ENCODE measurements at places on chromosomes 16 and 17.

- DNase-seq: no peak
Observed at GRCh38 chr17:49968405-49969133, 421 bp upstream of the DLX4 start.

- no peak for DNase-seq
Observed at GRCh38 chr17:4766723-4767122, 5.0 kb upstream of the TM4SF5 start.

- no peak for DNase-seq
Observed at GRCh38 chr17:9959377-9959981, 54.4 kb upstream of the RCVRN start.

DNA sequence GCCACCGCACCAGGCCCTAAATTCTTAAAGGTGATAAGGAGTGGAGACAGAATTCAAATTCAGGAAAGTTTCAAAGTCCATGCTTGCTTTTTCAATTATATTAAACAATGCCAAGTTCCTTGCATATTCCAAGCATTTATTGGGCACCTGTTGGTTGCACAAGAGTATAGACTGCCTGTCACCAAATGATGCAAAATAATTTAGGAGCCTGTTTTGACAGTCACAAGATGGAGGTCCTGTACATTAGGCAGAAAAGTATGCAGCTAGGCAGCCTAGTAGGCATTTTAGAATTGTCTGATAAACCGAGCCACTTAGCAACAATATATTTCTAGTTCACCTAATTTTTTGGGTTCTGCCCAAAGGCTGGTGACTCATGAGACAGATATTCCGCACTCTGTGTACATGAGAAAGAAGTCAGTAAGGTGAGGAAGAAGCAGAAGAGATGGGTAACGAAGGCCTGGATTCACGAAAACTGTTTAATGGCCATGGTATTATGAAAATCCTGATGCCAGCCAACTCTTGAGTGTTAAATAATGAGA, 7.3 kb downstream of the ACACA start:
- no peak for DNase-seq

GRCh38 chr17:62193249-62193648, 128.2 kb upstream of the MED13 start:
- DNase-seq: no peak

GRCh38 chr16:54174201-54174600, 112.4 kb downstream of the IRX3 start:
- no peak for DNase-seq

DNA sequence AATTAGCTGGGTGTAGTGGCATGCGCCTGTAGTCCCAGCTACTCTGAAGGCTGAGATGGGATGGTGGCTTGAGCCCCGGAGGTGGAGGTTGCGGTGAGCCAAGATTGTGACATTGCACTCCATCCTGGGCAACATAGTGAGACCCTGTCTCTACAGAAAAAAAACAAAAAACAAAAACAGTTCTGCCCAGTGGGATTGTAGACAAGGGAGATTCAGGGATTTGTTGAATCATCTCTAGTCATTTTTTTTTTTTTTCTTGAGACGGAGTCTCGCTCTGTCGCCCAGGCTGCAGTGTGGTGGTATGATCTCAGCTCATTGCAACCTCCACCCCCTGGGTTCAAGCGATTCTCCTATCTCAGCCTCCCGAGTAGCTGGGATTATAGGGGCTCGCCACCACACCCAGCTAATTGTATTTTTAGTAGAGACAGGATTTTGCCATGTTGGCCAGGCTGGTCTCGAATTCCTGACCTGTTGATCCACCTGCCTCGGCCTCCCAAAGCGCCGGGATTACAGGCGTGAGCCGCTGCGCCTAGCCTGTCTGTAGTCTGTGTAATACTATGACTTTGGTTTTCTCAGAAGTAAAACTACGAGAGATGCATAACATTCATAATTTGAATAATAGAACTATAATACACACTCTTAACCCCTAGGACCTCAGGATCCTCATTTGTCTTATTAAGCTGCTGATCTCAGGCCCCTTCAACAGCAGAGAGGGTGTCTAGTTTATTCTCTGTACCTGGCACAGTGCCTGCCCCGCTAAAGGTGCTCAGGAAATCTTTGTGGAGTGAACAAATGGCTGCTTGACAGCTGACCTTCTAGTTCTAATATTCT, 1.4 kb downstream of the TEN1 start:
- DNase-seq: no peak

- DNase-seq: no peak
Observed at GRCh38 chr16:70434484-70435260, 4.2 kb downstream of the ST3GAL2 start.

- no peak for DNase-seq
Observed at GRCh38 chr17:72460711-72461110, 339.9 kb downstream of the SOX9 start.

GRCh38 chr16:81486540-81487061, 42.0 kb downstream of the CMIP start:
- peak; percentile 46 for DNase-seq

GRCh38 chr16:58385218-58385773, 7.0 kb upstream of the GINS3 start:
- no peak for DNase-seq

DNA sequence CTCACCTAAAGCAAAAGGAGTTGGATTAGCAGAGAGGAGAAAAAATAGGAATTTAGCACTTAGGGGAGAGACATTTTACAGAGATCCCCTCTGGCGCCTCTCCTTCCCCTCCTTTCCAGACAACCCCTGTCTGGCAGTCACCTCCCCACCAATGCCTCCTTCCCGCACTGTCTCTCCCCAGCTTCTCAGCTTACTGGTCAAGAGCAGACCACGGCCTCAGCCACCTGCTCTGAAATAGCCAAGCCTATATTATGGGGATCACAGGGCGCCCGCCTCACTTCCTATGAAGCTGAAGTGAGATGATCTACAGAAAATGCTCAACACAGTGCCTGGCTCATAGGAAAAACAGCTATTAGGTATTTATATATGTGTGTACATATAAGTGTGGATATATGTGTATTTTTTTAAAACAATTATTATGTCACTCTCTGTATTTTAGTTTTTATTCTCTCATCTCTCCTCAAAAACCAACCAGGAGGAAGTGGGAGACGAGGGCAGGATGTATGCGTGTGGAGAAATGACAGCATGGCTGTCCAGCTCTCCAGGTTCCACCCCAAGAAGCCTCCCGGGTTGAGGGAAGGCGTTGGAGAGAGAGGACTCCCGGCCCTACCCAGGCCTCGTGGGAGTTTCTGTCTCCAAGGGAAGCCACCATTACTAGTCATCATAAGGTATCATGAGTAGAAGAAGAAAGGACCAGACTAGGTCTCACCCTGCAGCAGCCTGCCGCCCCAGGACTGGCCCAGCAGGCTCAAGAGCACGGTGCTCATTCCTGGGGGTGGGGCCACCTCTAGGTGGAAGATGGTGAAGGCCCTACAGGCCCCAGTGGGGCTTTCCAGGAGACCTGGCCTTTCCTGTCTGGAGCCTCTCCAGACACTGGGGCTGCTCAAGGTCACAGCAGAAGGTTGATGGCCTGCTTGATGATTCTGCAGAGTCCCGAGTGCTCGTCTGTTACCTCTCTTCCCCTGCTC, 27.2 kb downstream of the MAP3K14 start:
- no peak for DNase-seq

DNA sequence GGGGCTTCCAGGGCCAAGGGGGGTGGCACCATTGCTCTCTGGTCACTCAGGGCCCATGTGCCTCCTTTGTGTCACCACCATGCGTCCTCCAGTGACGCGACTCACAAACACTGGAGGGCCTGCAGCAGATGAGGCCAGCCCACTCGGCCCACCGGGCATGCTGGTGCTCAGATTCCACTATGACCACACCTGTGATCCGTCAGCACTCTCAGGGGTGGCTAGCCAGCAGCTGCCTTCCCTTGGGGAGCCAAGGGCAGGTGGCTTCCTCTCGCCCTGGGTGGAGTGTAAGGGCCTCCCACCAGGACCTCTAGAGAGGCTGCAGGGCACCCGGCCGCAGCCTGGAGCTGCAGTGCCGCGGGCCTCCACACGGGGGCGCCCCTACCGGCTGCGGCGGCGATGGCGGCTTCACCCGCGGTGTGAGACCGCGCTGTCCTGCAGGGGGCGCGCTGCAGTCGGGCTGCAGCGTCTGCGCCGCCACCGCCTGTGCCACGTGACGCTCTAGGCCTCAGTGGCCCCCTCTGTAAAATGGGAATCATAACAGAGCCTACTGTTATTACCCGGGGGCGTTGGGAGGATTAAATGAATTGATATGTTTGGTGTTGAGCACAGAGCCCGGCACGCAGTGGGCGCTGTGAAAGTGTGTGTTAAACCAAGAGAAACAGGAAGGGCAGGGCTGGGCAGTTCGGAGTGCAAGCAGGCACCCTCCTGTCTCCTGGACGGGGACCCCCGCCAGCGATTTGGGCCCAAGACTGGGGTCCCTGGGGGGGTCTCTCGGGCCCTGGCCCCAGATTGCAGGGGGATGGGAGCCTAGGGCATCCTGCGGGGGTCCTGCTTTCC, 192.4 kb upstream of the GSE1 start:
- no peak for DNase-seq

GRCh38 chr17:74512624-74513091, 18.6 kb downstream of the CD300LB start:
- DNase-seq: no peak

- DNase-seq: no peak
Observed at GRCh38 chr17:78548725-78549124, 28.5 kb downstream of the DNAH17 start.

GRCh38 chr17:34171245-34171818, 83.8 kb upstream of the CCL2 start:
- peak; percentile 72 for DNase-seq

- DNase-seq: no peak
Observed at GRCh38 chr16:85008271-85008670, 3.1 kb downstream of the ZDHHC7 start.

GRCh38 chr17:74457146-74457819, 9.2 kb upstream of the CD300A start:
- DNase-seq: peak; percentile 77

- no peak for DNase-seq
Observed at GRCh38 chr17:51335883-51336822, 75.8 kb downstream of the UTP18 start.

DNA sequence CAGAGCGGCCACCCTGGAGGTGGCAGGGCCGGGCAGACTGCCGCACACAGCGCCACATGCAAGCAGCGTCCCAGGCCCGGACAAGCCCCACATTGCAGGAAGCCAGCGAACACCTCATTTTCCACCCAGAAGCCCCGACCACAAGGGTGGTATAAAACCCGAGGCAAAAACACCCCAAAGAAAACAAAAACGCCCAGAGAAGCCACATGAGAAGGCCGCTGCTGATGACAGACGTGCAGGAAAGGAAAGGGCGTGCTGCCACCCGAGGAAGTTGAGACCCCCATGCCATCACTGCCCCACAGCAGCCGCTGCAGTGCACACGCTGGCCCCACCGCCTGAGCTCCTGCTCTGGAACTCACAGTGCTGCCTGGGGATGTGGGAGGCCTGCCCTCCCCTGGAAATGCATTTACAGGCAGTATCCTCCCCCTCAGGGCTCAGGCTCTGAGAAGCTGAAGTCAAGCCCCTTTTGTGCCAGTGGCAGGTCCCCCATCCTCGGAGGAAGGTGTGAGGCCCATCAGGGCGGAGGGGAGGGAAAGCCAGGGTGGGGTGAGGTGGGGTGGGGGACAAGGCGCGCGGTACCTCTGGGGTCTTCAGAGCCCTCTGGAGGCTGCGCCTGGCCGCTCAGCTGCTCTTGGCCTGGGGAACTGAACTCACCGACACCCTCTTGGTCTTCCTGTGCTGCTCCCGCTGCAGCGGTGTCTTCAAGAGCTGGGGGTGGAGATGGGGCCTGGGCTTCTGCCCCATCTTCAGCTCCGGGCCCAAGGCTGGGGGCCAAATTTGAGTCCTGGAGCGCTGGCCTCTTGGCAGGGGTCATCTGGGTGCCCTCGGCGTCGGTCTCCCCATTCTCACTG, 62.0 kb downstream of the IL21R start:
- DNase-seq: no peak

All from tibial nerve (tissue), 4 donors.